ENCODE measurements at places on chromosomes 3 and 15. TPM values are rescaled to one million over a fixed set of nuclear protein-coding genes. Genes with fewer than 3 reads are reported as not detected.

LDHAL6B gene
- not detected for total RNA-seq

ZSCAN29 gene
- total RNA-seq: 13.4 TPM

SLC9C1 gene
- total RNA-seq: not detected

ESYT3 gene
- total RNA-seq: under 0.01 TPM

IMPDH2 gene
- total RNA-seq: 33.6 TPM

MINAR1 gene
- 0.08 TPM for total RNA-seq

LMCD1 gene
- total RNA-seq: 8.3 TPM

IP6K2 gene
- total RNA-seq: 23.3 TPM

MYRIP gene
- total RNA-seq: 0.98 TPM

C3orf52 gene
- 0.47 TPM for total RNA-seq

ANKRD63 gene
- not detected for total RNA-seq

MORC1 gene
- total RNA-seq: 0.33 TPM

ITGA11 gene
- 0.92 TPM for total RNA-seq

LXN gene
- 1.7 TPM for total RNA-seq

DNA sequence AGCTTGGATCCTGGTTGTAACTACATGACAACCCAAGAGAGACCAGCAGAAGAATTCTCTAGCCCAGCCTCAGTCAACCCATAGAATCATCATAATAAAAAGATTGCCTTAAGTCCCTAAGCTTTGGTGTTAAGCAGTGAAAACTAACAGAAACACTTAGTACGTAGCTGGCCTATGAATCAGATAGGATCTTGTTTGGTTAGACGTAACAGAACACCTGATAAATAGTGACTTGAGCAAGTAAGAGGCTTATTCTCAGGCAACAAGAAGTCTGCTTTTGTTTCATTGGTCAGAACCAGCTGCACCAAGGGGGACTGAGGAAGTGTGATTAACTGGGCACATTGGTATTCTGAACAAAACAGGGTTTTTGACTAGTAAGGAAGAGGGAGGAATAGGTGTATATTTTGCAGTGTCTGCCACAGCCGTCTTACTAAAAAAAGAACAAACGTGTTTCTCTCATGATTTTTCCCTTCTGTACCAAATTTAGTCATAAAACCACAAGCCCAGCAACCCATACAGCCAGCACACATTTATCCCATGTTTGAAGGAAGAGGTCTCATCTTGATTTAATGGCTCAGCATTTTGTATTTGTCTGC lies 53.3 kb upstream of the GLCE start:
- DNase-seq: no peak

DNA sequence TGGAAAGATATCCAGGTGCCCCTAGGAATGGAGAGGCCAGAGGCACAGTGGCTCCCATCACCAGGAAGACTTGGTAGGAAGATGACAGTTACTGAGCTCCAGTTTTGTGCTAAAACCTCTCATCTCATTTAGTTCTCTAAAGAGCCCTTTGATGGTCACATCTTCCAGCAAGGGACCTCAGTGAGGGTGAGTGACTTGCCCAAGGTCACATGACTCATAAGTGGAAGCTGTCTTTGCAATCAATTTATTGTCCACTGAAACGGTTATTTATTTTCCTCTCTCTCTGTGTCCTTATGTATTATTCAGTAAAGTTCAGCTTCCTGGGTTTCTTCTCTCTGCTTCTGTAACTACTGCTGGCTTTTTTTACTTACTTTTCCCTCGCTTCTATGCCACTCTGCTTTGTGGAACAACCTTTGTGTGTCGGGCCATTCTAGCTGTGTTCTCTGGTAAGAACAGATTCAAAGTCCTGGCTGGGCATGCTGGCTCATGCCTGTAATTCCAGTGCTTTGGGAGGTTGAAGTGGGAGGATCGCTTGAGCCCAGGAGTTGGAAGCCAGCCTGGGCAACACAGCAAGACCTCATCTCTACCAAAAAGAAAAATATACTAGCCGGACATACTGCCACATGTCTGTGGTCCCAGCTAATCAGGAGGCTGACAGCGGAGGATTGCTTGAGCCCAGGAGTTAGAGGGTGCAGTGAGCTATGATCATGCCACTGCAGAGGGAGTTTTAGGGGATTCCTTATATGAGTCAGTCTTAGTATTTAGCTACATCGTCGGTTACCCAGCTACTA lies 55.9 kb downstream of the PDIA5 start:
- DNase-seq: no peak

- DNase-seq: no peak
Measured at GRCh38 chr15:42808913-42809312, 72.0 kb upstream of the CDAN1 start.

GRCh38 chr3:89560568-89560967 lies 453.1 kb downstream of the EPHA3 start:
- DNase-seq: no peak

DNA sequence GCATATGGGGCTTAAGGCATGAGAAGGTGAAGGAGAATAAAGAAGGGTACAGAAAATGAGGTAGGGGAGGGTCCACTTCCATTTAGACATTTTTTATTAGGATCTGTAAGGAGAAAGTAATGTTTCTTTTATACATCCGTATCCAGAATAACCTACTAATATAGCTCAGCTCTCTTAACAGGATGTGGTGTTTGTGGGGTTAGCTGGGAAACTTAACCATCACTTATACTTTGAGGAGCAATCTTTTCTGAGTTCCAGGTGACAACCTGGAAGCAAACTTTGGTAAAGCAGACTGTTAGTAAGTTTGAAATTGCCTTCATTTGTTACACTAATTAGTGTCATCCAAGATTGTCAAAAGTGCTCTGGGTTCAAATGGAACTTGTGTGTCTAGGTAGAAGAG lies 36.6 kb downstream of the BUB1B start:
- DNase-seq: no peak

GRCh38 chr15:72965671-72966070 lies 86.6 kb upstream of the NEO1 start:
- DNase-seq: no peak

DNA sequence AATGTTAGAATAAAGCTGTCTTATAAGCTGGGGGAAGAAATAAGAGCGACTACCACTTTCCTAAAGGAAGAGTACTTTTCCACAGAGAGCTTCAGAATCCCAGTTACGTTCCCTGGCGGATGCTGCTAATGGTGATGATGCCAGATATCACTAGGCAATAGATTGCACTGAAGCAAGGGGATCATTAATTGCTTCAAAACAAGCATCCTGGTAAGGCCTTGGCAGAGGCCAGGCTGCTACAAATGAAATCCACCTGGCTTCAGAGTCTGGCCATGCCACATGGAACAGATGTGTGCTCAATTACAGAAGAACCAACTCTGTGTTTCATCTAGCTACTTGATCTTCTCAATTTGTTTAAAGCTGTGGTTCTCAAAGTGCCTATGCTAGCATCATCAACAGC lies 129.2 kb upstream of the IL12A start:
- DNase-seq: no peak

DNA sequence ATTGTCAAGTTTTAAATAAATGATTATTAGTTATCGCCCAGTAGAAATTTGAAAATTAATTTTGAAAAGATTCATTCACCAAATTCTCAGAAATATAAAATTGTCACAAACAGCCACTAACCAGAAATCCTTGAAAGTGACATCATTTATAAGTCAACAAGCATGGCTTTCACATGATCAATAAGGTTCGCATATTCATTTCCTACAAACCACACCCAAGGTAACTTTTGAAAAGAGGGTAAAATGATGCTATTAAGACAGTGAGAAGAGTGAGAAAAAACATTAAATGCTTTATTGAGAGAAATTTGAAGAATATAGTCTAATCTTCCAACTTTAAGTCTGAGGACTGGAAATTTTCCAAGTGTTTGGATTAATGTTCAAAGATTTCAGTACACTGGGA lies 263.6 kb upstream of the ALCAM start:
- DNase-seq: no peak

GRCh38 chr15:43489191-43489590 lies 3.8 kb downstream of the TP53BP1 start:
- no peak for DNase-seq

DNA sequence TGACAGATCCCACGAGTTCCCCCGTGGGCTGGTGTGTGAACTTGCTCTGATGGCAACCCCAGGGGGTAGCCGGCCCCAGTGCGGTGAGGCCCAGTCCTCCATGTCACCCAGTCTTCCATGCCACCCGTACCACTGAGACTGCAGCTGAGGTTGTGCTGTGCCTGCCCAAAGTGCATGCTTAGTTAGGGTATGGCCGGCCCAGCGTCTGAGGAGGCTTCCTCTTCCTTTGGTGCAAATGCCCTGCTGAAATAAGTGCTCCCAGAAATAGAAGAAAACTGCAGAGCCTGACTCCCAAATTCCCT lies 31.5 kb downstream of the MGLL start:
- DNase-seq: no peak

GRCh38 chr3:136858381-136858780 lies 3.6 kb upstream of the NCK1 start:
- DNase-seq: no peak

GRCh38 chr3:24388611-24389010 lies 106.0 kb downstream of the THRB start:
- no peak for DNase-seq

GRCh38 chr3:72288955-72289691 lies 504.2 kb upstream of the PROK2 start:
- DNase-seq: peak; percentile 85

DNA sequence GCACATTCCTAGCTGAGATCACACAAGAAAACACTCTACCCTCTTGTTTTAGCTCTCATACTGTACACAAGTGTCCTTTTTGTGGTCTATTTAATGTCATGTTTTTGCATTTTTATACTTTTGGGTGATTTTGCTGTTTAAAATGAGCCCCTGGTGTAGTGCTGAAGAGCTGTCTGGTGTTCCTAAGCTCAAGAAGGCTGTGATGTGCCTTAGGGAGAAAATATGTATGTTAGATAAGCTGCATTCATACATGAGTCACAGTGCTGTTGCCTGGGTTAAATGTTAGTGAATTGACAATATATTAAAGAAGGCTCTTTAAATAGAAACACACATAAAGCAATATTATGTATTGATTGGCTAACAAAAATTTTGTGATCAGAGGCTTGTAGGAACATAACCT lies 387.4 kb upstream of the C2CD4B start:
- no peak for DNase-seq

GRCh38 chr3:139561959-139562676 lies 22.6 kb upstream of the RBP1 start:
- no peak for DNase-seq

DNA sequence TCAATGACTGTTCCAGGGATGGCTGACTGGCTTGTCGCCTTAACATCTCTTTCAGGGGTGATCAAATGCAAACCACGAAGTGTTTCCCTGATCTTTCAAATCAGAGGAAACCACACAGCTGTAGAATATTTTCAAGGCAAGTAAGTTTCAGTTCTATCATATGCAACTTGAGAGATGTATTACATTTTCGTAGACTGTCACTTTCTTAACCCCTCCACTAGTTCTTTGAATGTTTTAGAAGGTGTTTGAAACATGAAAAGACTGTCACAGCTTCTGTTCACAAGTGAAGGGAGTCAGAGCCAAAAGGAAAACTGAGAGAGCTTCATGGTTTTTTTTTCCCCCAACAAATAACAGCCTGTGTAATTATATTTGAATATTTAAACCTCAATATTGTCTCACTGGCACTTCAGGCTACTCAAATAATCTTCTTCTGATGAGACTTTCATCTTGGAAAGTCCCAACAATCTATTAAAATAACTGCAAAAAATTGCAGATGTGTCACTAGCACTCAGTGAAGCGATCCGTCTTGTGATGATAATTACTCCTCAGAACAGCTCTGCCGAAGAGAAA lies 25.9 kb upstream of the CAPN7 start:
- no peak for DNase-seq

GRCh38 chr3:109336291-109336861 lies 970 bp downstream of the DPPA4 start:
- DNase-seq: peak; percentile 49

DNA sequence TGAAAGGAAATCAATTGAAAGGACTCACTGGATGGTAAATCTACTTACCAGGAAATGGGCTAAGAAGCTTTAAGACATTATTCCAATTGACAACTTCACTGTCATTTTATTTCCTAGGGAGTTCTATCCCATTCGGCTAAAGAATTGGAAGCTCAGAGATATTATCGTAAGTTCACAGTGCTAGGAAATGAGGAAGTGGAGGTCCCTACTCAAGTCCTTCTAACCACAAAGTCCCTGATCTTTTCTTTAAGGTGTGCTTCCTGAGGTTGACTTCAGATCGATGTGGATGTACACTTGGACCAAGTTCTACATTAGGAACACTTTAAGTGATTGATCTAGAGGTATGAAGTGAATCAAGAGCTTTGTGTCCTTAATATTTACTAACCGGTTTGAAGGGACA lies 63.6 kb downstream of the MDFIC2 start:
- no peak for DNase-seq

GRCh38 chr3:134258761-134259347 lies 8.2 kb upstream of the RYK start:
- no peak for DNase-seq

DNA sequence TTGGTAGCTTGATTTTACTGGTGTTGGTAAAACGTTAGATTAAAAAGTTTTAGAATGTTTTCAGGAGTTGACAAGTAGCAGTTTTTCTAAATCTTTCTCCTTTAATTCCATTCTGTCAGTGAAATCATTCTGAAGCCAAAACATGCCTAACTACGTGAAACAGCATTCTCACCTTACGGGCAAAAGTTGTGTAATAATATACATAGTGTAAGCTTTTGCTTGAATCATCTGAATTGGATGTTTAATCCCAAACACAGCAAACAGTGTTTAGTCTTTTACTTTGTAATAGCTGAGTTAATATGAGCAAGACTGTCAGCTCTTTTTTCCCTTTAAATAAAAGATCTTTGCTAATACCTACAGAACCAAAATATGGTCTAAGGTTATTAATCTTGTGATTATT lies 100.6 kb downstream of the CYP19A1 start:
- DNase-seq: no peak
